ENCODE measurements at places on chromosomes 1 and 21. TPM values are rescaled to one million over a fixed set of nuclear protein-coding genes. Genes with fewer than 3 reads are reported as not detected.

KLF17 gene
- polyA plus RNA-seq = not detected

F13B gene
- polyA plus RNA-seq = not detected

FAM72C gene
- 2.9 TPM for polyA plus RNA-seq

DYNLT5 gene
- polyA plus RNA-seq = 3.3 TPM

FCRL4 gene
- not detected for polyA plus RNA-seq

E2F2 gene
- polyA plus RNA-seq = 5.4 TPM

FAM177B gene
- polyA plus RNA-seq = not detected

LRRC71 gene
- polyA plus RNA-seq = 0.83 TPM

GBP6 gene
- not detected for polyA plus RNA-seq

OR2L13 gene
- polyA plus RNA-seq = not detected

KLF18 gene
- polyA plus RNA-seq = not detected

IL20 gene
- not detected for polyA plus RNA-seq

DCDC2B gene
- 0.98 TPM for polyA plus RNA-seq

EXO1 gene
- 15.6 TPM for polyA plus RNA-seq

SELE gene
- 0.59 TPM for polyA plus RNA-seq

PDE9A gene
- polyA plus RNA-seq = 37.5 TPM

C8A gene
- not detected for polyA plus RNA-seq

CD164L2 gene
- 0.22 TPM for polyA plus RNA-seq

TEKT2 gene
- 14.9 TPM for polyA plus RNA-seq

KRTAP20-1 gene
- polyA plus RNA-seq = not detected

TUT4 gene
- 86.3 TPM for polyA plus RNA-seq

OLIG2 gene
- 0.13 TPM for polyA plus RNA-seq
